Activated T-helper 2 cell treated with anti-CD3 and anti-CD28 coated beads, Interferon-gamma antibody, Interleukin-2, Interleukin-4, amounts not matched to agents 10 μg/mL and 5 μg/mL and 100 μg/mL, durations not matched to agents 14 hours and 24 hours and 36 hours (primary cell): ENCODE measurements at places on chromosomes 11 and 22. TPM values are rescaled to one million over a fixed set of nuclear protein-coding genes. Genes with fewer than 3 reads are reported as not detected.
A peak's percentile ranks its signal among the peaks of the same experiment; 100 is the strongest.

DNA sequence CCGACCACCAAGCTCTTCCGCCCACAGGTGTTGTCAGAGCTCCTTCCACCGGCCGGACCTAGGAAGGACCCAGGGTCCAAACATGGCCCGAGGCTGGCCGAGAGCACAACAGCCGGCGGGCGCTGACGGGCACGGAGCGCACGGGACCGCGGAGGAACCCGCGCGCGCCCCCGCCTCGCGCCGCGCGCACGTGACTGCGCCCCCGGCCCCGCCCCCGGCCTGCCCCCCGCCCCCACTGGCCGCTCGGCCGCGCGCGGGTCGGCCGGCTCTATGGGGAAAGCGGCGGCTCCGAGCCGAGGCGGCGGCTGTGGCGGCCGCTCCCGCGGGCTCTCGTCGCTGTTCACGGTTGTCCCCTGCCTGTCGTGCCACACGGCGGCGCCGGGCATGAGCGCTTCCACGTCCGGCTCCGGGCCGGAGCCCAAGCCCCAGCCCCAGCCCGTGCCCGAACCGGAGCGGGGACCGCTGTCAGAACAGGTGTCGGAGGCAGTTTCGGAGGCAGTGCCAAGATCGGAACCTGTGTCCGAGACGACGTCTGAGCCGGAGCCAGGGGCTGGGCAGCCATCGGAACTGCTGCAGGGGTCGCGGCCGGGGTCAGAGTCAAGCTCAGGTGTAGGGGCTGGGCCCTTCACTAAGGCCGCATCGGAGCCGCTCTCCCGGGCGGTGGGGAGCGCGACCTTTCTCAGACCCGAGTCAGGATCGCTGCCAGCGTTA, at the start of gene OSBP2:
Gene OSBP2 (plus strand): TSS at position 235 of the 711 bp plus-strand sequence. CDS start 36 bp downstream, at position 271.
- H3K36me3 ChIP-seq: no peaks in the 10 kb centered on the region
- H3K4me1 ChIP-seq: peaks cover 8% of the 10 kb centered on the region
- peak within 1 kb of the TSS; percentile 74 for H3K27ac ChIP-seq
- peaks cover 16% of the 10 kb centered on the region for H3K27me3 ChIP-seq
- no peak for DNase-seq

GRCh38 chr11:43410394-43410793, 51.7 kb downstream of the TTC17 start:
- no peak overlapping the region for H3K27ac ChIP-seq
- no peak for DNase-seq
- no peaks in the 10 kb centered on the region for H3K27me3 ChIP-seq
- no peak overlapping the region for H3K4me3 ChIP-seq

- DNase-seq: no peak
- no peaks in the 10 kb centered on the region for H3K4me1 ChIP-seq
- peaks cover 34% of the 10 kb centered on the region for H3K36me3 ChIP-seq
- no peak overlapping the region for H3K27ac ChIP-seq
- H3K4me3 ChIP-seq: no peak overlapping the region
- H3K27me3 ChIP-seq: no peaks in the 10 kb centered on the region
These were observed 23.2 kb downstream of the PRR14L start for GRCh38 chr22:31726692-31727091.

DNA sequence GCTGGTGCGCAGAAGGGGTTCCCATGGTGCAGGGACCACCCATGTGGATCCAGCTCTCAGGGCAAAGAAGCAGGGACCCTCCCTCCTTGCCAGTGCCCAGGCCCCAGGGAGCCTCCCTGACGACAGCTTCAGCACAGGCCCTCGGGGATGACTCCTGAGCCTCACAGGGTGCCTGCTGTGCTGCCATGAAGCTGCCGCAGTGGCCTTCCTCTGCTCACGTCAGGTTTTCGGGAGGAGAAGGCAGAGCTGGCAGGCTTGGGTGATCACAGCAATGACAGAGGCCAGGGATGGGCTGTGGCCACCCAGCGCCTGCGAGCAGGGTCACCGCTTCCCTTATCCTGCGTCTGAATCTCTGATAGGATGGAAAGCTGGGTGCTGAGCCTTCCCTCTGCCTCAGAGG, 276.2 kb downstream of the BRD1 start:
- no peak for DNase-seq
- no peaks in the 10 kb centered on the region for H3K27me3 ChIP-seq
- H3K36me3 ChIP-seq: peaks cover 11% of the 10 kb centered on the region

GRCh38 chr11:108370990-108371389, 96.3 kb downstream of the C11orf65 start:
- peaks cover 1% of the 10 kb centered on the region for H3K27me3 ChIP-seq
- H3K36me3 ChIP-seq: peaks cover 21% of the 10 kb centered on the region
- H3K27ac ChIP-seq: no peak overlapping the region
- H3K4me3 ChIP-seq: no peak overlapping the region
- H3K4me1 ChIP-seq: peaks cover 1% of the 10 kb centered on the region

DNA sequence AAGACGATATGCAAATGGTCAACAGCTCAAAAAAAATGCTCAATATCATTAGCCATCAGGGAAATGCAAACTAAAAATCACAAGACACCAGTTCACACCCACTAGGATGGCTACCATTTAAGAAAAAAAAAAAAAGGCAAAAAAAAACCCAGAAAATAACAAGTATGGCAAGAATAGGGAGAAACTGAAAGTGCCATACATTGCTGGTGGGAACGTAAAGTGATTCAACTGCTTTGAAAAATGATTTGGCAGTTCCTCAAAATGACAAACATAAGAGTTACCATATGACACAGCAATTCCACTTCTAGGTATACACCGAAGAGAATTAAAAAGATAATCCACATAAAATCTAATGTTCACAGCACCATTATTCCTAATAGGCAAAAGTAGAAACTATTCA, 47.5 kb downstream of the PICALM start:
- DNase-seq: no peak
- H3K36me3 ChIP-seq: peaks cover 79% of the 10 kb centered on the region
- no peak overlapping the region for H3K4me3 ChIP-seq
- peaks cover 31% of the 10 kb centered on the region for H3K4me1 ChIP-seq

GRCh38 chr11:45906965-45907611, at the start of gene FREY1:
Gene FREY1 (minus strand): TSS chr11:45907271. CDS start chr11:45907245, 26 bp downstream.
- no peak within 1 kb of the TSS for H3K4me3 ChIP-seq
- no peaks in the 10 kb centered on the region for H3K4me1 ChIP-seq
- no peak for DNase-seq

DNA sequence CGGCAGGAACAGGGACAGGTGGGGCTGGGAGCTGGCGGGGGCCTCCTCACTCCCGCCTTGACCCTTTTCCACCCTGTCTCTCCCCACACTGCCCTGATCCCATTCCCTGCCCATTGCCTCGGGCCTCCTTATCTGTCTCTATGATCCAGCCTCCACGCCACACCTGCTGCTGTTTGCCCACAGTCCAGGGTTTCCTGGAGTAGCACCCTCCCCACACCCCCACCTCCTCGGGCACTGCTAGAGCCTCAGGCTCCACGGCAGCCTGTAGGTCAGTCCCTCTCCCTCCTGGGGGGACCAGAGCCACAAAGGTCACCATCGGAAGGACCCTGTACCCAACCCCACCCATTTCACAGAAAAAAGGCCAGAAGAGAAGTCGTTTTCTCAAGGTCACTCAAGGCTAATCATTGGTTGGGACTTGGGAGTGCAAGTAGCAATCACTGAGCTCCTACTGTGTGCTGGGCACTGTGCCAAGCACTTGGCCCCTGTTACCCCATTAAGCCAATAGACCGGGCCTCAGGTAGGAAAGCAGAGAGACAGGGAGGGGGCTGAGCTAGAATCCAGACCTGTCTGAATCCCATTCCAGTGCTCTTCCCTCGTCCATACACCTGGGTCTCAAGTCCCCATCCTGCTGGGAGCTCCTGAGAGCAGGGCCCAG, 71.8 kb downstream of the PDE2A start:
- peaks cover 16% of the 10 kb centered on the region for H3K27me3 ChIP-seq
- DNase-seq: no peak
- H3K27ac ChIP-seq: no peak overlapping the region
- no peaks in the 10 kb centered on the region for H3K36me3 ChIP-seq
- H3K4me1 ChIP-seq: peaks cover 2% of the 10 kb centered on the region

DNA sequence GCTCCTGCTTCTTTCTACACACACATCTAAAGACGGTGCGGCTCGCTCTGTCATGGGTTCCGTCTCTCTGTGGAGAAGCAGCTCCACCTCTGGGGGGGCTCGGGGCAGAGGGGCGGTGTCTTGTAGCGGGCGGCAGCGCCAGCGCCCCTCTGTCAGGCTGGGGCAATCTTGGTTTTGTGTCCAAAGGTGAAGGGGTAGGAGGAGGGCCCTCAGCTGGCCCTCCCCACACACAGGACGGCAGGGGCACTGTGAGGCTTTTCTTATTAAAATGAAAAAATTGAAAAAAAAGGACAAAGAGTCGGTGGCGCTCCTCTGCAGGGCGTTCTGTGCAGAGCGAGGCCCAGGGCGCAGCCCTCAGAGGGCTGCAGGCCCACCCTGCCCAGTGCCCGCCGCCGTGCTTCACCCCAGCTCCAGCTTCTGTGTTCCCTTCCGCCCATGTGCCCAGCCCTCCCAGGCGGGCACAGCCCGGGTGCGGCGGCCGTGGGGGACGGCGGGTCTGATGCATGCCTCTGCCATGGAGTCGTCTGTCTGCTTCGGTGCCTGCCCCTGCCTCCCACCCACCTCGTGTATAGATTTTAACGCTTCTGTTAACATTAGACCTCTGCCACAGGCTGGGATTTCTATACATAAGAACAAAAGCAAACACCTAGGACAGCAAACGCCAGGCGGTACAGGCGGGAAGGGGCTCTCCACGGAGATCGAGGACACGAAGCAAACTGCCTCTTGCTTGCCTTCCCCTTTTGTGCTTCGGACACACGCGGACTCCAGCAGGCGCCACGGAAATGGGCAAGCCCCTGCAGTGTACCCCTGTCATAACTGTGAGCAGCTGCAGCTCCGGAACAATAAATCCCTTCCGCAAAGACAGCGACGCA, 24.5 kb downstream of the MOB2 start:
- no peak overlapping the region for H3K27ac ChIP-seq
- no peaks in the 10 kb centered on the region for H3K27me3 ChIP-seq
- H3K4me1 ChIP-seq: no peaks in the 10 kb centered on the region
- no peak for DNase-seq
- H3K36me3 ChIP-seq: no peaks in the 10 kb centered on the region
- H3K4me3 ChIP-seq: no peak overlapping the region

DNA sequence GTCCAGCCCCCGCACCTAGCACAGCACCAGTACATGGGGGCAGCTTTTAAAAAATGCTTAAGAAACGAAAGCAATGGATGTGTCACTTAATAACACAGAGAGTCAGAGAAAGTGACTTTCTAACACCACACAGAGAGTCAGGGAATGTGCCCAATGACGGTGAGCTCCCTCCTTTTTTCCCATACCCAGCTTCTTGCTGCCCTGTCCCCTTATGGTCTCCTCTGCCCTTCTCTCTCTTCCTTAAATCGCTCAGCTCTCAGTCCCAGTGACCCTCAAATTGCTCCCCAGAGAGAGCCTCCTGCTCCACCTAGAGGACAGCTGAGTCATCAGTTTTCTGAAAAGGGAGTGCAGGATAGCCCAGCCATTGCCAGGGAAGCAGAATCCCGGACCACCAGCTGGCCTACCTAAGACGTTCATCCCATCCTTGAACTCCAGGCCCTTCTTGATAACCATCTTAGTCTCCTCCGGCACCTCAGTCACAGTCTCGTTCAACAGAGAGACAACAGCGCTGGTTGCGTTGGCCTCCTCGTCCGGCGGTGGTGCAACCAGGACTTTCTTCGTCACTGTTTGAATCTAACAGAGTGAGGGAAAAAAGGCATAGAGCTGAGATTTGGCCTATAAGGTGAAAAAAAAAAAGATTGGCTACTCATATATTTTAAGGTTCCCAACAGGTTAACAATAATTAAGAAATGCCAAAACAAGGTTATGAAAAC, 113.5 kb downstream of the SLC1A2 start:
- H3K36me3 ChIP-seq: no peaks in the 10 kb centered on the region
- no peak overlapping the region for H3K4me3 ChIP-seq
- H3K4me1 ChIP-seq: peaks cover 12% of the 10 kb centered on the region
- no peaks in the 10 kb centered on the region for H3K27me3 ChIP-seq

GRCh38 chr11:20131788-20132666, 28.2 kb downstream of the DBX1 start:
- no peak overlapping the region for H3K27ac ChIP-seq
- peak overlapping the region; percentile 57 for H3K4me3 ChIP-seq
- peaks cover 28% of the 10 kb centered on the region for H3K27me3 ChIP-seq
- H3K36me3 ChIP-seq: no peaks in the 10 kb centered on the region

DNA sequence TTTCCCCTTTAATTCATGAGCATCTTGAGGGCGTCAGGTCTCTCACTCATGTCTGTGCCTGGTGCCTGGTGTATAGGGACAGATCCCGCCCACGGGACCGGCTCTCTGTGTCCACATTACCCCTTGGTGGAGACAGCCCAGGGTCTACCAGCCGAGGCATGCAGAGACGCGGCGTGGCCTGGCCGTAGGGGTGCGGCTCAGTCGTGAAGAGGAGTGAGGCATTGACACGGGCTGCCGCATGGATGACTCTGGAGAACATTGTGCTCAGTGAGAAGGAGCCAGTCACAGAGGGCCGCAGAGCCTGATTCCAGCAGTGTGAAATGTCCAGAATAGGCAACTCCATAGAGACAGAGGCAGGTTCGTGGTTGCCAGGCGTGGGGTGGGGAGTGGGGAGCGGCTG, 209.8 kb downstream of the TBC1D22A start:
- DNase-seq: no peak
- H3K36me3 ChIP-seq: peaks cover 9% of the 10 kb centered on the region
- H3K27ac ChIP-seq: no peak overlapping the region
- no peaks in the 10 kb centered on the region for H3K27me3 ChIP-seq
- peaks cover 20% of the 10 kb centered on the region for H3K4me1 ChIP-seq

GRCh38 chr11:83693306-83693992, 407.3 kb upstream of the CCDC90B start:
- no peaks in the 10 kb centered on the region for H3K36me3 ChIP-seq
- no peaks in the 10 kb centered on the region for H3K27me3 ChIP-seq
- H3K4me3 ChIP-seq: no peak overlapping the region
- no peaks in the 10 kb centered on the region for H3K4me1 ChIP-seq

GRCh38 chr11:80365076-80365725, 924.4 kb upstream of the TENM4 start:
- H3K4me1 ChIP-seq: no peaks in the 10 kb centered on the region
- H3K36me3 ChIP-seq: no peaks in the 10 kb centered on the region
- H3K4me3 ChIP-seq: no peak overlapping the region
- H3K27me3 ChIP-seq: no peaks in the 10 kb centered on the region
- no peak for DNase-seq
- no peak overlapping the region for H3K27ac ChIP-seq

- DNase-seq: peak; percentile 35
- H3K4me1 ChIP-seq: peaks cover 8% of the 10 kb centered on the region
- H3K27me3 ChIP-seq: no peaks in the 10 kb centered on the region
These were observed 96.9 kb downstream of the TRMU start for GRCh38 chr22:46432164-46433068.

GRCh38 chr11:118834427-118835028, 43.6 kb upstream of the DDX6 start:
- peaks cover 17% of the 10 kb centered on the region for H3K4me1 ChIP-seq
- H3K4me3 ChIP-seq: no peak overlapping the region
- no peak for DNase-seq
- H3K36me3 ChIP-seq: no peaks in the 10 kb centered on the region
- H3K27me3 ChIP-seq: no peaks in the 10 kb centered on the region

GRCh38 chr22:35524966-35525686, 15.5 kb upstream of the RASD2 start:
- H3K4me1 ChIP-seq: no peaks in the 10 kb centered on the region
- no peaks in the 10 kb centered on the region for H3K36me3 ChIP-seq
- no peak overlapping the region for H3K4me3 ChIP-seq
- no peak overlapping the region for H3K27ac ChIP-seq
- DNase-seq: no peak

Gene APOBEC3C
- total RNA-seq: 91.7 and 93.1 TPM in 2 replicates

Gene GAS2
- total RNA-seq: 0.80 and 1.5 TPM in 2 replicates

Gene GGTLC2
- total RNA-seq: not detected in 2 replicates

Gene KRTAP5-9
- not detected in 2 replicates for total RNA-seq

Gene NXPE2
- not detected in 2 replicates for total RNA-seq

Gene EMID1
- 0.23 TPM in 2 replicates for total RNA-seq

Gene SYCE3
- 0.62 TPM in 1 of 2 replicates, not detected in the other for total RNA-seq

Gene NAALAD2
- total RNA-seq: not detected in 2 replicates

Gene MS4A4E
- total RNA-seq: not detected in 2 replicates

Gene CHST1
- 0.34 and 0.51 TPM in 2 replicates for total RNA-seq

Gene OR52N2
- total RNA-seq: not detected in 2 replicates

Gene B4GALNT4
- total RNA-seq: 1.5 and 2.9 TPM in 2 replicates
